ENCODE measurements at places on chromosomes 2 and 18.

GRCh38 chr2:205311201-205311600 is 371.1 kb upstream of the NRP2 start:
- no peak for DNase-seq

DNA sequence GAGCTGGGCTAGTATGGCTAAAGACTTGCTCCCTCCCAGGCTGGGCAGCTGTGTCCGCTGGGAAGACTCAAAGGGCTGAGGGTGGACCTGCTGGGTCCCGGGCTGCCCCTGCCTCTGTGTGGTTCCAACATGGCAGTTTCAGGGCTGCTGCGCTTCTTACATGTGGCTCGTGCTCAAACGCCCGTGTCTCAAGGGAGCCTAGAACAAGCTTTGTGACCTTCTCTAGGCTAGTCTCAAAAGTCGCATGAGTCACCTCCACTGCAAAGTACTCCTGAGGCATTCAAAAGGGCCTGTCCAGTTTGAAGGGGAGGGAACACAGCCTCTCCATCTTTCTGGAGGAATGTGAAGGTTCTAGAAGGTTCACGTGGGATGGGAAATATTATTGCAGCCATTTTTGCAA is 44.7 kb upstream of the RAB31 start:
- DNase-seq = no peak

- no peak for DNase-seq
Observed at GRCh38 chr2:239276851-239277250, 124.0 kb downstream of the HDAC4 start.

DNA sequence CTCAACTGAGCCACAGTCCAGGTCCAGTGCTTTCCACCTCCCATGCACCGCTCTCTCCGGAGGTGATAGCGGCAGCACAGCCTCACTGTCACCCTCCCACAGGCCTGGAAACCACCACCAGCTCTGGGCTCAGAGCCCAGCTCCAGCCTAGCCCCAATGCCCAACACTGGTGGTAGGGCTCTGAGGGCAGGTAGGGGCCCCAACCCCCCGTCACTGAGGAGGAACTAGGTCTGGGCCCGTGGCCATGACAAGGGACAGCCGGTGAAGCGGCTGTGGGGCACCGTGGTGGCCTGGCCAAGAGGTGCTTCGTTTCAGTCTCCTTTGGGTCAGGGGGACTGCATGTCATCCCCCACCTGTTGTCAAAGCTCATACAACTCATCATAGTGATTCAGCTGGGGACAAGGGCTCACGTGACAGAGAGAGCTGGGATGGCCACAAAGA is 5.5 kb upstream of the TMEM214 start:
- DNase-seq = no peak

DNA sequence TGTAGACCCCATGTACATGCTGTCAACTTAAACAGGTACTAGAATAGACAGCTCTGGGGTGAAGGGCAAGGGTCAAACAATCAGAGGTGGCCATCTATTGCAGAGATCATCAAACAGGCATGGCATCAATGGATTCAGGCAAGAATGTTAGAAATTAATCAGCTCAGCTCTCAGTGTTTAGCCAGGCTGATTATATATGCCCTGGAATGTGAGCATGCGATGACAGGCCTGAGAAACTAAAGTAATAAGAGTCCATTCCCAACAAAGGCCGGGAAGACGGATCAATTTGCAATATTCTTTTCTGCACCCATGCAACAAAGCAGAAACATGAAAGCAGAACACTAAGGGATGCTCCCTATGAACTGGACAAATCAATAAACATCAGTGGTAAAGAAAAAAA is 380.5 kb upstream of the SPRED2 start:
- DNase-seq = no peak

- peak; percentile 2 for DNase-seq
Observed at GRCh38 chr2:96099861-96100798, 16.2 kb downstream of the ADRA2B start.

- no peak for DNase-seq
Observed at GRCh38 chr2:103448495-103448894, 686.7 kb downstream of the TMEM182 start.

GRCh38 chr2:230643576-230644291 is 68.9 kb upstream of the CAB39 start:
- peak; percentile 13 for DNase-seq

GRCh38 chr2:66283787-66284186 is 151.1 kb upstream of the MEIS1 start:
- DNase-seq = no peak

DNA sequence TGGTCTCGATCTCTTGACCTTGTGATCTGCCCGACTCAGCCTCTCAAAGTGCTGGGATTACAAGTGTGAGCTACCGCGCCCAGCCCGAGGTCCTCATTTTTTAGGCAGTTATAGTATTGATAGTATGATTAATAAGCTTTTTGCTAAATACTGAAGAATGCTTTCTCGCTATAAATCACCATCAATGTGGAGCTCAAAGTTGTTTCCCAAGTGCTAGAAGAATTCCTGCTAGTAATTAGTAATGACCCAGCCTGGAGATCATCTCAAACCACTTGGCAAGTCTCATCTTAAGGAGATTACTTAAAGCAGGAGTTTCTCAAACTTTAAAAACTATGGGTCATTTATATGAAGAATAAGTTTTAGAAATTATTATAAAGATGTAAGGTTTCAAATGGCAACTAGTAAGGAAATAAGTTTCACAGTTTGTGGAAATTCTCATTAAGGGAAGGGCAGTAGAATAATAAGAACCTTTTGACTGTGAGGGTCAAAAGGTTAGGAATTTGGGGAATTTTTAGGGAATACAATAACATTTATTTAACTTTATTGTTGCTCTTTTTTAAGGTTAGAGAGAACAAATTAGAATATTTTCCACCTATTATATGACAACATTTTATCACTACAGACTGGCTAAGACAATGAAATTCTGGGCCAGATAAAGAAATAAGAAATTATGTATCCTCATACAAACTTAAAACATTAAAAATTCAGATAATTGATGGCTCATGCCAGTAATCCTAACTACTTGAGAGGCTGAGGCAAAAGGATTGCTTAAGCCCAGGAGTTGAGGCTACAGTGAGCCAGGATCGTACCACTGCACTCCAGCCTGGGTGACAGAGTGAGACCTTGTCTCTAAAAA is 148.6 kb upstream of the MAP3K20 start:
- DNase-seq = peak; percentile 47

- DNase-seq = no peak
Observed at GRCh38 chr2:133753665-133754064, 185.4 kb upstream of the NCKAP5 start.

DNA sequence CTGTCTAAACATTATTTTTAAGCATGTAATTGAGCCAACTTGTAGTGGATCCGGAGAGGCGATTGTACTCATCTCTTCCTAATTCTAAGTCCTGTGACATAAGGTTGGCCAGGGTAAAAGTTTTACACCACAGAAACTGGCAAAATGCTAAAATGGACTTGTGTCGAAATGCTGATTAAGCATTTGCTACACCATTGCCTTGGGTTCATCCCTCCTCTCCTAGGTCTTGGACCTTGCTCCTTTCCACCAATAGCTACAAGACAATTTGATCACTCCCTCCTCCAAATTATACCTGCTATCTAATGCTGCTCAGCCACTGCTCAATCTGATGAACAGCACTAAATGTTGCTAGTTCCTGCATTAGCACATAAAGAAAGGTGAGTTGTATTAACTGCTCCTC is 132.7 kb upstream of the EPC2 start:
- DNase-seq = no peak

GRCh38 chr2:182182436-182182835 is 196.8 kb downstream of the PPP1R1C start:
- DNase-seq = no peak

DNA sequence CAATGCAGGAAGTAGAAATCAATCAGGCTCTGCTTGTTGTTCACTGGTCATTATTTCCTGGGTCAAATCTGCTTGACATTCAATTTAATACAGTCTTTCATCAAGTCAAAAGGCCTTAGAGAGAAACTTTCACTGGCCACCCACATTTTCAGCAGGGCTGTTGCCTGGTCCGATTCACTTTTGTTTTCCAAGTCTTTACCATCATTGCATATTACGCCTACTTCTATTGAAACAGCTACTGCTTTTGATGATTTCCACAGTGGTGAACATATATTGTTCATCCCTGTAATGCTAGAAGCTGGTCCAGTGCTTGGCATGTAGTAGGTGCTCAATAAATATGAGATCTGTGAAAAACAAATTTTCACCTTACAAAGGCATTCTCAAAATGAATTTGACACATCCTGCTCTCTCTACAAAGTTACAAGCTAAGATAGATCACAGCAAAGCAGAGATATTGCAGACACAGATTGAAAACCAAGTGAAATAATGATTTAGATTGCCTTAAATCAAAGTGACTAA is 600.1 kb downstream of the ARHGAP15 start:
- DNase-seq = no peak

DNA sequence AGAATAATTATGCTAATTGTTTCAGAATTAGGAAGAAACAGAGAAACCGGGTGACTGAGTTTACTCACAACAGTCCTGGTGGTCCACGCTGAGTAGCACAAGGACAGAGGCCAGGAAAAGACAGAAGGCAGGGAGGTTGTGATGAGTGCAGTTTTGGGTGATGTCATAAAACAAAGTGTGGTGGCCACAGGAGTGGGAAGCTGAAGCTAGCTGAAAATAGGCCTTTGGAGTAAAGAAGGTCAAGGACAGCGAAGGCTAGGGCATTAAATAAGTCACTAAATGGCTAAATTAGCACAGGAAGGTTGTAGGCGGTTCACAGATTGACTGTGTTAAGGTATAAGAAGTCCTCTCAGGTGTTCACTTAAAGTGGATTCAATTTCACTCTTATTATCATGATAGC is 120.9 kb upstream of the TTN start:
- no peak for DNase-seq

- no peak for DNase-seq
Observed at GRCh38 chr18:1658908-1659566, 754.4 kb downstream of the ADCYAP1 start.

DNA sequence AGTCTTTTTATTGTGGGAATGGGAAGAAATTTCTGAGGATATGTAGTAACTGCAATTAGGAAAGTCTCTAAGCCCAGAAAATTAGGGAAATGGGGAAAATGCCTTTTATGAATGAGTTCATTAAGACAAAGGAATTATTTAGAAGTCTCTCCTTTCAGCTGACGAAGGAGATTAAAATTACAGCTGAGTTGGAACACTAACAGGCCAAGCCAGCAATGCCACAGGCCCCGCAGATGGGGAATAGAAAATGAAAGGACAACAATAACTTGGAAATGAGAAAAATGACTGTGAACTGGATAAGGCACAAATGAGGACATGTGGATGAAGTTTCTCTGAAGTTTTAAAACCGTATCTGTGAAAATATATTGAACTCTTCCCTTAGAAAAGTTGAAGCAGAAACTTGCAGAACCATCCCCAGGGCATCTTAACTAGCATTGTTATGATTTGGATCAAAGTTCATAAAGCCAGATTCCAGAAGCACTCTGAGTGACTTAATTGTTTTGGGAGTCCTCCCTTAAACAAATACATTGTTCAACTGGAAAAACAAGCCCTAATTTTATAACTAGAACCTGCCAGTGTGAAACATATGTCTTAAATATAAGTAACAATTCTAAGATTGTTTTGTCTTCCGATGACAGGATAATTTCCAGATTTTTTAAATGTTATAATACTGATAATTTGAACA is 51.3 kb downstream of the C2orf76 start:
- DNase-seq = no peak

DNA sequence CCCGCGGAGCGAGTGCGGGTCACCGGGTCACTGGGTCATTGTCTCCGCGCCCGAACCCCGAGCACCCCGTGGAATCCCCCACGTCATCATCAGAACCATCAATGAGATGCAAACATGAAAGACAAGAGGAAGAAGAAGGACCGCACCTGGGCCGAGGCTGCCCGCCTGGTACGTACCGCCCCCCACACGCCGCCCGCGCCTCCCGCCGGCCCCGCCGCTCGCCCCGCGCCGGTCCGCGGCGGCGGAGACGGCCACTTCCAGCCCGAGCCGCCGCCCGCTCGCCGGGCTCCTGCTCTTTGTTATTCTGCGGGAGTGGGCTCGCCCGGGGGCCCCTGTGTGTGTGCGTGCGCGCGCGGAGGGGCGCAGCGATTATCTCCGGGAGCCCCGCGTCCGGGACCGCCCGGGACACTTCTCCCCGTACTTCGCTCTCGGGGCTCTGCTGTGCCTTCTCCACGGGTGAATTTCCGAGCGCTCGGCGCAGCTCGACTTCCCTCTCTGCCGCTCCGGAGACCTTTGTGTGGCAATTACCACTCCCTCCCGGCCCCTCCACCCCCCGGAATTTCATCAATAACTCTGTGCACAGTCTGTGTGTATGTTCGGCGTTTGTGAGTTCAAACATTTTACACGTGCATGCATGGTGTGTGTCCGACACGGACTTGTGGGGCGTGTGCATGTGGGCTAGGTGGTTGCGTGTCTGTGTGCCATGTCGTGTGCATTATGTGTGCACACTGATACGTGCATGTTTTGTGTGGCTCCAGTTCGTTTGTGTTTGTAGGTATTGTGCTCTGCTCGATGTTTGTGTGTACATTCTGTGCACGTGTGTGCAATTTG is 714 bp downstream of the ASXL3 start:
- peak; percentile 37 for DNase-seq

DNA sequence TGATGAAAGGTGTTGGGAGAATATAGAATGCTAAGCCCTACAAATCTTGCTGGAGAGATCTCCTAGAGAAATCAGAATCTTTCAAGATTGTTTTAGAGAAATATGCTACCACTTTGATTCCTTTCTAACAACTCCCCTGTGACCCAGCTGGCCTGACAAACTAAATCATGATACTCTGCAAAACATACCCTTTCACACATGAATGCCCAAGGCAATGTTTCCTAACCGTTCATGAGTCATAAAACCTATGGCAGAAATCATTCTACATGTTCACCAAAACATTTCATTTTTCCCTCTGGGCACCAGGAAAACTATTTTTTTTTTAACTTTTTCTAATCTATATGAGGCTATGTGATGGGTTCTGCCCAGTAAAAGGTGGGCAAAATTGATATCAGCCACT is 77.8 kb upstream of the SETBP1 start:
- DNase-seq = no peak

- DNase-seq = no peak
Observed at GRCh38 chr18:34242739-34243138, 18.0 kb upstream of the NOL4 start.

GRCh38 chr2:237505188-237505939 is 18.3 kb downstream of the MLPH start:
- DNase-seq = no peak

DNA sequence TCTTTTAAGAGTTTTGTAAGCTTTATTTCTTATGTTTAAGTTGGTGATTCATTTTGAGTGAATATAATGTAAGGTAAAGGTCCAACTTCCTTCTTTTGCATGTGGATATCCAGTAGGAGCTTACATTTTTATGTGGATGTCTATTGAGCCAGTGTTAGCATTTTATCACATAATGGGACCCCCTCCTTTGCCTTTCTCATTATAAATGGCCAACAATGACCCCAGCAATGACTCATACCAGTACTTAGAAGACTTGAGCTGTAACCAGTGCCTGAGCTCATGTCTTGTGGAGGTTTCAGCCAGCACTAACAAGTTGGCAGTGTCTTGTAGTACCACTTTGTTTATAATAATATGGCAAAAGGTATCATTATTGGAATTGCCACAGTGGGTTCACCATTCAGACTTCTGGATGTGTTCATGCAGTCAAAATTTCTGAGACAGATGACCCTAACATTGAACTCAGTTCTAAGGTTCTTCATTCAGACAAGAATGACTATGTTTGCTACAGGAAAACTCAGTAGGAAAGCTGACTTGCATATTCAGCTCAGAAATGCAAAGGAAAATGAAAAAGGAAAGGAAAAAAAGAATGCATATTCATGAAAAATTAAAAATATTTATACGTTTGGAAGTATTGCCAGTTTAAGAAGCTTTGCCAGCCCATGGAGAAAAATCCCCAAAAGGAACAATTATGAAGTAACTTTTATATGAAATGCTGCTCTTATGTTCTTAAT is 41.0 kb downstream of the CDKL4 start:
- DNase-seq = no peak

GRCh38 chr2:72991980-72992733 is 74.8 kb downstream of the EMX1 start:
- DNase-seq = no peak
